Activated gamma-delta T cell (primary cell): ENCODE measurements at places on chromosomes 16 and 17.

DNA sequence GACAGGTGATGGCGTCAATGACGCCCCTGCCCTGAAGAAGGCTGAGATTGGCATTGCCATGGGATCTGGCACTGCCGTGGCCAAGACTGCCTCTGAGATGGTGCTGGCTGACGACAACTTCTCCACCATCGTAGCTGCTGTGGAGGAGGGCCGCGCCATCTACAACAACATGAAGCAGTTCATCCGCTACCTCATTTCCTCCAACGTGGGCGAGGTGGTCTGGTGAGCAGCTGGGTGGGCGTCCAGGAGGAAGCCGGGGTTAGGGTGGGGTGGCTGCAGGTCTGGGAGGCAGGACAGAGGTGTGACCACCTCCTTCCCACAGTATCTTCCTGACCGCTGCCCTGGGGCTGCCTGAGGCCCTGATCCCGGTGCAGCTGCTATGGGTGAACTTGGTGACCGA is 23.2 kb downstream of the RABEP2 start:
- no peak for DNase-seq

GRCh38 chr17:40351359-40352236 is 12.9 kb downstream of the GJD3 start:
- no peak for DNase-seq

GRCh38 chr17:75228305-75228704 is 22.8 kb downstream of the NUP85 start:
- no peak for DNase-seq

GRCh38 chr17:17882082-17882581 is 45.3 kb upstream of the SREBF1 start:
- DNase-seq = no peak

GRCh38 chr17:48526608-48527546 is 3.9 kb downstream of the HOXB1 start:
- DNase-seq = no peak

DNA sequence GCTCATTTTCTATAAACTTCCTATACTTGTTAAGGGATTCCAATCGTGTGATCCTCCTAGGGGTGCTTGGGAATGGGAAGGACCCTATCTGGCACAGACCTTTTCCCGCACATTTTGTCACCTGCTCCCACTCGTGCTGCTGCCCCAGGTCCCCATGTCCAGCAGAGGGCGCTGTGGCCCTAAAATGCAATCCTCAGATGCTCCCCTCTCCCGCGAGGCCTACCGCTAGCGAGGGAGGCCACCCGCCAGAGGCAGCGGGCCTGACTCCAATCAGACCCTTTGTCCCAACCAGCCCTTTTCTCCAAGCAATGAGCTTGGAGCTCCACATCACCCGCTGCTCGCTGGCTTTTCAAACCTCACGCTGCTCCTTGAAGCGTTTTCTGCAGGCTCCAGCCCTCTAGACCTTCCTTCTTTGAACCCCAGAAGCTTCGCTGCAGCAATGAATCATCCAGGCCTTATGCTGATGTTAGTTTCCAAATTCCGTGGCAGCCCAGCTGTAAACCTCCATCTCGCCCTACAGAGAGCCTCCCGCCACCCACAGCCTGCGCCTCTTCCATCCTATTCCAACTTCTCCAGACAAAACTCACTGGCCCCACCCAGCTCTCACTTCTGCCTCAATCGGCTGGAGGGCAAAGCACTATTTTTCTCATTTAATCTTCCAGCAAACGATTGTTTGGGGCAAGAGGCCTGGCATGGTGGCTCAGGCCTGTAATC is 23.6 kb upstream of the FZD2 start:
- DNase-seq = peak; percentile 31

DNA sequence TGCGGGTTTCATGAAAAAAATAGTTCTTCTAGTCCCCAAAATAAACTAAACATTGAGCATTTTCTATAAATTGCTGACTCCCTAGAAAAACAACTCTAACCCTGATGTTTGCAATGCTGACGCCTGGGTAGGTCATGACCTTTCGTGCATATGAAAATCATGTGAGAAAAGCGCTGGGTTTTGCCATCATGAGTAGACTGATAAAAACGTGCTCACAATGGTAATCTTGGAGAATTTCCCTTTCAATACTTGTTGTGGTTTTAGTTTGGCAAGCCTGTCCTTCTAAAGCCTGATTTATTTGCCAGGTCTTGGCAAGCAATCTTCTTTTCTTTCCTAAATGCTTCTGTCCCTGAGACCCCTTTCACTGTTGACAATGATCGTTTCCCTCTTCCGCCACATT is 4.0 kb upstream of the CLEC10A start:
- DNase-seq = no peak

GRCh38 chr16:50038286-50038685 is 13.3 kb downstream of the CNEP1R1 start:
- DNase-seq = no peak

GRCh38 chr16:72898216-72898825 is 149.6 kb downstream of the ZFHX3 start:
- no peak for DNase-seq

- DNase-seq = no peak
Observed at GRCh38 chr16:15855704-15856003, 1.2 kb downstream of the MYH11 start.

GRCh38 chr17:44345454-44346026 is 438 bp downstream of the GRN start:
- DNase-seq = no peak

DNA sequence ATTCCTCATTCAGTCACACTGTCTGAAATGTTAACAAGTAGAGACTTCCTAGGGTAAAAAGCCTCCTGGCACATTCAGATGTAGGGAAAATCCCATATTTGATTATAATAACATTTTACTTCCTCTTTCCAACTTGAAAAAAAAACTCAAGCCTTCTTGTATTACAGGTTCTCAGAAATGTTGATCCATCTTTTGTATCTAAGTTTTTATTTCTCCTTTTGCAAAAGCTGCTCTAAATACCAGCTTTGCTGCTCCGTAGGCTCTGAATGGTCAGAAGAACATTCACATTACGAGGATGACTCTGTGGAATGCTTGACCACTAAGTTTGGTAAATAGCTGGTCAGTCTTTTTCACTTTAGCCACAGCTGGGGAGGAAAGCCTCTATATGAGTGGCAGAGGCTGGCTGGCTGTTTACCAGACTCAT is 13.2 kb upstream of the HEATR6 start:
- no peak for DNase-seq

- DNase-seq = no peak
Observed at GRCh38 chr16:97822-98221, 19.8 kb downstream of the MPG start.

GRCh38 chr17:45867702-45868101 is 23.0 kb downstream of the SPPL2C start:
- DNase-seq = no peak

DNA sequence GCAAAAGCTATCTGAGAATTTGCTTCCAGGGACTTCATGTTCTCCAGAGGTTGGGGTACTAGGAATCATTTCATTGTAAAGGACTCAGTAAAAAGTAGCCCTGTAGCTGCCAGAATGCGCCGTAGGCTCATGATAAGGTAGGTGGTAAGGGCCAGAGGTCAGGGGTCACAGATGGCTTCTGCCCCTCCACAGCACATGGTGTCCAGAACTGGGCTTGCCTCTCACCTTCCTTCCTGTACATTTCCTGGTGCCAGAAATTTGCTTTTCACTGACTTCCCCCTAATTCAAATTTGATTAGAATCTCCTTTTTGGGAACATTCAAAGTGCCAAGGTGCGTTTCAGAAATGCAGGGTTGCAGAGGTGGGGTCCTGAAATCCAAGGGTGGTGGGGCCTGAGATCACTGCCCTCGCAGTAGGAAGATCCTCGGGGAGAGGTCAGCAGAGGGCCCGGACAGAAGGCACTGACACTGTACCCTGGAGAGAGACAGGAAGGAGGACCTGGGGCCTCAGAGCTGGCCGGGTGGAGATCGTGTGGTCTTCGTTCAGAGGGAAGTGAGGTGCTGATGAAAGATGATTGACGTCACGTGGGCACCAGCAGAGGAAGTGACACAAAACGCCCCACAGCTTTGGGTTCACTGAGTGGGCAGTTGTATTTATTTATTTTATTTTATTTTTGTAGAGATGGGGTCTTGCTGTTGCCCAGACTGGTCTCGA is 25.5 kb upstream of the METRNL start:
- no peak for DNase-seq

DNA sequence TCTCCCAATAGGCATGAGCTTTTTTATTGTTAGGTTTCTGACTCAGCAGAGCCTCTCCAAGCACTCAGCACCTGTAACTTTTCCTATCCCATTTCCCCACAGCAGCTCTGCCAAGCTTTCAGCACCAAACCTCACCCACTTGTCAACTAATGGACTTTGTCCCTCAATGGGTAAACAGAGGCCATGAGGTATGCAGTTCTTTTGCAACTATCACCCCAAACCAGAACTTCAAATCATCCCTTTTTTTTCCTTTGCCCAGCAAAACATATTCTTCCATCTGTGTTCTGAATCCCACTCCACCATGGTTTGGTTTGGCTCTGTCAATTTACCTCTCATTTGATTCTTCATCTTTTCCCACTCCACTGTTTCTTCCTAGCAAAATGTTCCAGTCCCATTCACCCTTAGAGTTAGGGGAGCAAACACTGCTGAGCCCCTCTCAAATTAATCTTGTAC is 58.1 kb downstream of the TOX3 start:
- no peak for DNase-seq

DNA sequence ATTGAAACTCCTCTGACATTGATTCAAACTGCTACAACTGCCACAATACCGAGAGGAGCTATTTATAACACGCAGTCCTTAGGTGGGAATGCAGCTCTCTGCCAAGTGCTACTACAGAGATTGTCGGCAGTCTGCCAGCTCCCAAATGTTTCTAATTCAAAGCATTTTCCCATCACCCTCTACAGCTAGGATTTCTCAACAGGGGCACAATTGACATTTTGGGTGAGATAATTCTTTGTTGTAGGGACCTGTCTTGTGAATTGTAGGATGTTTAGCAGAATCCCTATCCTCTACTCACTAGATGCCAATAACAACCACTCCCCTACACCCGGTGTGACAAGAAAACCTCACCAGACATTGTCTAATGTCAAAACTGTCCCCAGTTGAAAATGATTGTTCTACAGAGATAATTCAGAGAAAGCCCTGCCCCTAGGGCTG is 7.8 kb upstream of the N4BP1 start:
- no peak for DNase-seq

DNA sequence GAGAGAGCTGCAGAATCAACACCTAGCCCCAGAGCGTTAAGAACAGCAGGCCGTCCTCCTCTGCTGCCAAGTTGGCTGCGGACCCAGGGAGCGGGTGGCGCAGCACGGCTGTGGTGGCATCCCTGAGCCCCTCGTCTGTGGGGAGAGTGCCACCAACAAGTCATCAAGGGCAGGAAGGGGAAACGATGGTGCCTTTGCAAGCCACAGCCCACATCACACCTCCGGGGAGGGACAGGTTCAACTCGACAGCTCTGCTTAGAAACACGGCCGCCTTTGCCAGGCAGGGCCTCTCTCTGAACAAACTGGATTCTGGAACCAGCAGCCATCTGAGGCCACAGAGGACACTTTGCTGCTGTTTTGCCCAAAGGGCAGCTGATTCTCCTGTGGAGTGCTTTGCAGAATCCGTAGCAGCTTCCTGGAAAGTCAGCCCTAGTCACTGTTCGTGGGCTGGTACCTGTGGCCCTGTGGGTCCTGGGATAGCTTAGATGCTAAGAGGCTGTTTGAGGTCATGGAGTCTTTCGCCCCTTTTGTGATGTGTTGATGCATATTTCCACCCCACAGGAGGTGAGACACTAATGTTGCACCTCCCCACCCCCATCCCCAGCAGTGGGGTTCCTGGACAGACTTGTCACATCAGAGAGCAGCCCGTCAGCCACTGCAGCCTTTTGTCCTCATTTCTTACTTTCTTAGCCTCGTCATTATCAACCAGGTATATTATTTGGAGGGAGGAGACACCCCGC is 270.6 kb downstream of the CPPED1 start:
- DNase-seq = peak; percentile 20

- no peak for DNase-seq
Observed at GRCh38 chr17:44170499-44171201, at the start of gene ASB16. ASB16 (plus strand) TSS chr17:44170704; CDS start chr17:44170790, 86 bp downstream.

- DNase-seq = no peak
Observed at GRCh38 chr16:19945934-19946333, 61.3 kb upstream of the GPRC5B start.

DNA sequence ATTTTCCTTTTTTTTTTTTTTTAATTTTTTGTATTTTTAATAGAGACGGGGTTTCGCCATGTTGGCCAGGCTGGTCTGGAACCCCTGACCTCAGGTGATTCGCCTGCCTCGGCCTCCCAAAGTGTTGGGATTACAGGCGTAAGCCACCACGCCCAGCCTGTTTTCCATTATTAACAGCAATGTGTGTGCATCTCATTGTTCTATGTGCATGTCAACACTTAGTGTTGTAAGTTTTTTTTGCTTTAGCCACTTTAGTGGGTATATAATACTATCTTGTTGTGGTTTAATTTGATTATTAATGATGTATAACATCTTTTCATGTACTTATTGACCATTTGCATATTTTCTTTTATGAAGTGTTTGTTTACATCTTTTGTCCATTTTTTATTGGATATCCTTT is 32.8 kb upstream of the BHLHA9 start:
- no peak for DNase-seq

DNA sequence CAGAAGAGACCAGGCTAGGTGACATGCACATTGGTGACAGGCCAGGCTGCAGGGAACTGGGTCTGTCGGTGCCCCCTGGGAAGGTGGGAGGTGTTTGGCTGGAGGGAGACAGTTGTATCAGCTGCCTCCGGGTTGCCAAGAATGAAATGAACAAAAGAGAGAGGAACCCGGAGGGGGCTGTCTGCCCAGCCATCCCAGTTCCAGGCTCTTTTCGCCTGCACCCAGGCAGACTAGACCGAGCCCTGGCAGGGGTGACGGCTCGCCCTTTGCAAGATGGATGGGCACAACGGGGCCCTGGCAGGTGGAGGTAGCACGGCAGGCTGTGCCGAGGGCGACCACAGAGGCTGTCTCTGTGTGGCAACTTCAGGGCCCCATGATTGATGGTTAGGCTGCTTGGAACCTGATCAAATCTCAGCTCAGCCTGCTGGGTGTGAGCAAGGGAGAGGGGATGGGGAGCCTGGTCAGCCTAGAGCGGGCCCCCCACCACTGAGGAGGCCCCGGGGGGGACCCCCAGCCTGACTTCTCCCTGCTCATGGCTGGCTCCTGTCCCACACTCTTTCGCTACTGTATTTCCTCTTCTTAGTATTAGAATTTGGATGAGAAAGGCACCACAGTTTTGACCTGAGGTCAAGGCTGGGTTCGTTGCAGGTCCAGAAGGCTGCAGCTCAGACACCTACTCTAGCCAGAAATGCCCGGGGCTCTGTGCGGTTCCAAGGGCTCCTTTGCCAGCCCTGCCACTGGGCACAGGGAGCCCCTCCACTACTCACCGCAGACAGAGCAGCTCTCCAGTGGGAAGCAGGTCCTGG is 118.9 kb upstream of the CHMP6 start:
- DNase-seq = no peak

- no peak for DNase-seq
Observed at GRCh38 chr16:68492543-68493411, 44.5 kb upstream of the SMPD3 start.

GRCh38 chr16:56632156-56632847 is at the start of gene MT1M:
MT1M (plus strand) TSS chr16:56632659; CDS start chr16:56632732, 73 bp downstream.
- no peak for DNase-seq
